ENCODE measurements at places on chromosomes 2 and 18.

DNA sequence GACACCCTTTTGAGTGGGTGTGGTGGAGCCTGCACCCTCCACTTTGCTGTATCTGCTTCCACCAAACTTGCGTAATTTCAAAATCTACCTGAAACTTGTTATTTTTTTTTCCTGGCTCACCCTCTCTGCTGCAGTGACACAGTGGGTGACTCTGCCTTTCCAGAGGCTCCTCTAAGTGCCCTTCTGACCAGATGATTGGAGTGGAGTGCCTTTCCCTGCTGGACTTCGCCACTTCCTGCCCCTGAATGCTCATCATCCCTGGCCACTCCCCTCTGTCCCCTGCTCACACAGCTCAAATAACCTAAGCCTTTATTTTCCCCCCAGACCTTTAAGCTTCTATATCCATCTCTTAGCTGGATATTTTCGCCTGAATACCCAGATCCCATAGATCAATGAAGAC lies 777.5 kb upstream of the ID2 start:
- no peak overlapping the region for H3K4me3 ChIP-seq
- H3K36me3 ChIP-seq = no peaks in the 10 kb centered on the region
- H3K27me3 ChIP-seq = no peaks in the 10 kb centered on the region
- DNase-seq = no peak
- no peak overlapping the region for H3K27ac ChIP-seq
- no peaks in the 10 kb centered on the region for H3K4me1 ChIP-seq

DNA sequence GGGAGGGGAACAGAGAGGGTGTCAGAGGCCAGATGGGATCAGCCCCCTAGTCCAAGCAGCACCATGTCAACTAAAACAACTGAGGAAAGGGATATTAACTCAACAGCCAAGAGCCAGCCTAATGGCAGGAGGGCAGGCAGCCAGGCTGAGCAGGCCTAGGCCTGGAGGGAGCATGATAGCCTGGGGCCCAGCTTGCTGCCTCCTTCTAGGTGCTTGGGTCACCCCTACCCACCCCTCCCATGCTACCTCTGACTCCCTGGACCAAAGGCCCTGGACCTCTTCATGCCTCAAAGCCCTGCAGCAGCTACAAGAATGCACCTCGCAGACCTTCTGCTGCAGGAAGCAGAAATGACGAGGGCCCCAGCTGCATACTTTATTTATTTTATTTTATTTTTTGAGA lies 22.1 kb upstream of the TNS1 start:
- no peak for DNase-seq
- H3K4me3 ChIP-seq = no peak overlapping the region
- no peaks in the 10 kb centered on the region for H3K4me1 ChIP-seq
- peaks cover 33% of the 10 kb centered on the region for H3K27me3 ChIP-seq

GRCh38 chr2:38631976-38632375 lies 29.2 kb upstream of the HNRNPLL start:
- no peaks in the 10 kb centered on the region for H3K4me1 ChIP-seq
- no peaks in the 10 kb centered on the region for H3K36me3 ChIP-seq
- no peak overlapping the region for H3K27ac ChIP-seq
- H3K27me3 ChIP-seq = no peaks in the 10 kb centered on the region
- no peak for DNase-seq

GRCh38 chr2:23489471-23490322 lies 104.7 kb downstream of the KLHL29 start:
- H3K36me3 ChIP-seq = no peaks in the 10 kb centered on the region
- no peaks in the 10 kb centered on the region for H3K27me3 ChIP-seq
- no peak for DNase-seq
- H3K4me3 ChIP-seq = no peak overlapping the region

GRCh38 chr2:201858281-201859184 lies 52.2 kb downstream of the CDK15 start:
- H3K27me3 ChIP-seq = peaks cover 24% of the 10 kb centered on the region
- no peak overlapping the region for H3K27ac ChIP-seq
- H3K4me1 ChIP-seq = peaks cover 30% of the 10 kb centered on the region
- H3K36me3 ChIP-seq = no peaks in the 10 kb centered on the region
- no peak for DNase-seq
